ENCODE measurements at places on chromosomes 6 and 20.
A peak's percentile ranks its signal among the peaks of the same experiment; 100 is the strongest.

DNA sequence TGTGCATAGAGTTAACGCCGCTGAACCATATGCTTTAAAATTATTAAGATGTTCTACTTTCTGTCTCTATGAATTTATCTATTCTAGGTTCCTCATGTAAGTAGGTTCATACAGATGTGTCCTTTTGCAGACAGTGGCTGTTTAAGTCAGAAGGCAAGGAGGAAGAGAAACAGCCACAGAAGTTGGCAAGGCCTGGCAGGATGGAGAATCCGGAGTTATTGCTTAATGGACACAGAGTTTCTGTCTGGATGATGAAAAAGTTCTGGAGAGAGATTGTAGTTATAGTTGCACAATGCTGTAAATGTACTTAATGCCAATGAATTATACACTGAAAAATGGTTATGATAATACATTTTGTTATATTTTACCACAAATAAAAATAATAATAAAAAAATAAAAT, 283.6 kb upstream of the CNR1 start:
- DNase-seq, result peak; percentile 41

- no peak for DNase-seq
Measured at GRCh38 chr6:118103381-118104146, 196.5 kb downstream of the SLC35F1 start.

DNA sequence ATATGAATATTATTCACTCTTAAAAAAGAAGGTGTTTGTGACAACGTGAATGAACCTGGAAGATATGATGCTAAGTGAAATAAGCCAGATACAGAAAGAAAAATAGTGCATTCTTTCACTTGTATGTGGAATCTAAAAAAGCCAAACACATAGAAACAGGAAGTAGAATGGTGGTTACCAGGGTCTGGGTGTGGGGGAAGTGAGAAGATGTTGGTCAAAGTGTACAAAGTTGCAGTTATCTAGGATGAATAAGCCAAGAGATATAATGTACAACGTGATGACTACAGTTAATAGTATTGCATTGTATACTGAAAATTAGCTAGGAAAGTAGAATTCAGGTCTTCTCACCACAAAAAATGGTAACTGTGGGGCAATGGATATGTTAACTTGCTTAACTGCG, 151.1 kb upstream of the HCRTR2 start:
- no peak for DNase-seq

DNA sequence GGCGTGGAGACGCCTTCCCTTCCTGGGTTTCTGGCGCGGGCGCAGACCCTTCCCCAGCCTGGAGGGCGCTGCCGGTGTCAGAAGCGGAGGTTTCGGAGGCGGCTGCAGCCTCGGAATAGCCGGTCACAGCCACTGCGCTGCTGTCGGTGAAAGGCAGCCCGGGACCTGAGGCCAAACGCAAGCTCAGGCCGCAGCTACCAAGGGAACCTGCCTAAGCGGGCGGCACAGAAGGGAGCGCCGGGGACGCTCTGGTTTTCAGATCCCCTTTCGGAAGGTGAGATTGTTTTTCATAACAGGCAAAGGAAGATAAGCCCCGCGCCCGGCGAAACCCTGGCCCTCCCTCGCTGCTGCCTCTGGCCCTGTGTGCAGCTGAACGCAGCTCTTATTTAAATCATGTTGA, 116.5 kb downstream of the FAM120B start:
- no peak for DNase-seq

DNA sequence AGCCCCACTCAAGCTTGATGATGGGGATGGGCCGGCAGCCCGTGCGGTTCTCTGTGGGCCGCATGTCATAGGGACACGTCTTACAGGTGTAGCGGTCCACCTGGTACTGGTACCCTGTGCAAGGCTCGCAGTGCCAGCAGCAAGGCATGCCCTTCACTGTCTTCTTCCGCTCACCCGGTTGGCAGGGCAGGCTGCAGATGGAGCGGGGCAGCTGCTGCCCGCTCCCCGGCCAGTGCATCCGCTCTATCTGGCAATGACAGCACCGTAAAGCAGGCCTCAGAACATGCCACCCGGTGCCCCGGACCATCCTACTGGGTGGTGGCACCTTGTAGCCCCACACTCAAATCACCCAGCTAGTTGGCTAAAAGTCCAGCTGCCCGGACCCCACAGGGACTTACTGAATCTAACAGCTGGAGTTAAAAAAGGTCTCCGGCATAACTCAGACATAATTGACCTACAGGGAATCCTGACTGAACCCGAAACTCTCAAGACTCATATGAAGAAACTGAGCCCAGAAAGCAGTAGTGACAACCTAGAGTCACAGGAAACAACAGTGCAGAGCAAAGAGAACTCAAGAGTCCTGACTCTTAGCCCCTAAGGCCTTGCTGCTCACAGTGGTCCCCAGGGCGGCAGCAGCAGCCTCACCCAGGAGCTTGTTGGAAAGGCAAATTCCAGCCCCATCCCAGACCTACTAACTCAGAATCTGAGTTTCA, 109.4 kb downstream of the GRM4 start:
- DNase-seq, result no peak

DNA sequence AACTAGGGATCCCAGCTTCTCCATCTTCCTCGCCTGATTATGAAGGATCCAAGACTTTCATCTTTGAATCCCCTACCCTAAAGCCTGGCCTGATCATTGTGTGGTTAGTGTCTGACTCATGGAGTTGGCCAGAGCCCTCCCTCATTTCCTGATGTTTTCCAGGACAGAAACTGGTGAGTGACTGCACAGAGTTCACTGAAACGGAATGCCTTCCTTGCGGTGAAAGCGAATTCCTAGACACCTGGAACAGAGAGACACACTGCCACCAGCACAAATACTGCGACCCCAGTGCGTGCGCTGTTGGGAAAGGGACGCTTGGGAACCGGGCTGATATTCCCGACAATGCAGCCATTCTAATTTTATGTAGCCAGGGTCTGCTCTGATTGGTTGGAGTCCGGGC, 4.0 kb downstream of the CD40 start:
- no peak for DNase-seq
